Kidney epithelial cell (primary cell): ENCODE measurements at places on chromosomes 12 and 14. TPM values are rescaled to one million over a fixed set of nuclear protein-coding genes. Genes with fewer than 3 reads are reported as not detected.

Gene CISTR
- total RNA-seq = not detected in 2 replicates

- no peak for DNase-seq
Observed at GRCh38 chr12:2138871-2139308, 86.1 kb downstream of the CACNA1C start.

Gene WSCD2
- total RNA-seq = 0.04 TPM in 1 of 2 replicates, not detected in the other

GRCh38 chr12:109714141-109714912 lies 702 bp downstream of the FAM222A start:
- no peak for DNase-seq

Gene GARIN6
- not detected in 2 replicates for total RNA-seq

Gene C3AR1
- total RNA-seq = 0.04 and 0.41 TPM in 2 replicates

Gene CCDC92
- total RNA-seq = 30.8 and 43.0 TPM in 2 replicates

Gene SERPINA1
- total RNA-seq = 18.1 and 23.2 TPM in 2 replicates

Gene FOXJ2
- total RNA-seq = 14.8 and 15.3 TPM in 2 replicates

Gene C12orf50
- not detected in 2 replicates for total RNA-seq

Gene GLI1
- total RNA-seq = 1.6 TPM in 2 replicates

Gene SYT10
- not detected in 2 replicates for total RNA-seq

DNA sequence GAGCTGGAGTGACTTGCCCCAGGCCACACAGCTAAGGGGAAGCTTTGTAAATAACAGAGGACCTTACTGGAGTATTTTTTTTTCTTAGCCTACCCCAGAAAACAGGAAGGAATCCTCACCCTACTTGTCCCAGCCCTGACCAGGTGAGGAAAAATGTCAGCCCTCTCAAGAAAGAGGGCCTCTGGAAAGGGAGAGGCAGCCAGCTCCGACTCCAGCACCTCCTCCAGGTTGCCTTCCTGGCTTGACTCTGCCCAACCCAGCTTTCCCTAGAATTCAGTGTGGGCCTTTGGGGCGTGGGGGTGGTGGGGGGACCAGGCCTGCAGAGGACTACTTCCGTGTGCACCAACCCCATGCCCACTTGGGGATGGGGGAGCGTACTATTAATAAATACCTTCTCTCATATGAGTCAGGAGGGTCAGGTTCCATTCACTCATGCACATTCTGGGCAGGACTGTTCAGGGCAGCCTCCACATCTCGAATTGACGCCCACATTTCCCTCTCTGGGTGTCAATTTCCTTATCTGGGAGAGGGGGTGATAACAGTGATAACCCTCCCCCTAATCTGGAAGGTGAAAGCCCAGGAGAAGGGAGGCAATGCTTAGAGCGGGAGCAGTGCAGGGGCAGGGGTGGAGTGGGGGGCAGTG lies 5.2 kb downstream of the RHOF start:
- DNase-seq = no peak

DNA sequence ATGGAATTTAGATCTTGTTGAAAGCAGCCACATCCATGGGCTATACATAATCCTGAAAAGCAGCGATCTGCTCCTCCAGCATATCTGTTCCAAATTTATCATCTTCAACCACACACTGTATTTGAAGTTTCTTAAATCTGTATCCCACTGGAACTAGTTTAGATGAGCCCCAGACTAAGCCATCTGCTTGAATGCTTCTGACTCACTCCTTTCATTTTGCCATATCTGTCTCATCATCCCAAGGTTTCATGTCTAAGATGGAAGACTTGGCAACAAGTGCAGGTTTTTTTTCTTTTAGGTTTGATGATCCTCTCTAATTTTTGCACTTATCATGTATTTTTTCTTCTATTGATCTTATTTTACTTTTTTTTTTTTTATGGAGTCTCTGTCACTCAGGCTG lies 54.4 kb upstream of the TMEM263 start:
- DNase-seq = no peak

GRCh38 chr14:37143475-37143874 lies 28.9 kb downstream of the SLC25A21 start:
- no peak for DNase-seq

Gene MORN3
- 0.89 and 1.3 TPM in 2 replicates for total RNA-seq

DNA sequence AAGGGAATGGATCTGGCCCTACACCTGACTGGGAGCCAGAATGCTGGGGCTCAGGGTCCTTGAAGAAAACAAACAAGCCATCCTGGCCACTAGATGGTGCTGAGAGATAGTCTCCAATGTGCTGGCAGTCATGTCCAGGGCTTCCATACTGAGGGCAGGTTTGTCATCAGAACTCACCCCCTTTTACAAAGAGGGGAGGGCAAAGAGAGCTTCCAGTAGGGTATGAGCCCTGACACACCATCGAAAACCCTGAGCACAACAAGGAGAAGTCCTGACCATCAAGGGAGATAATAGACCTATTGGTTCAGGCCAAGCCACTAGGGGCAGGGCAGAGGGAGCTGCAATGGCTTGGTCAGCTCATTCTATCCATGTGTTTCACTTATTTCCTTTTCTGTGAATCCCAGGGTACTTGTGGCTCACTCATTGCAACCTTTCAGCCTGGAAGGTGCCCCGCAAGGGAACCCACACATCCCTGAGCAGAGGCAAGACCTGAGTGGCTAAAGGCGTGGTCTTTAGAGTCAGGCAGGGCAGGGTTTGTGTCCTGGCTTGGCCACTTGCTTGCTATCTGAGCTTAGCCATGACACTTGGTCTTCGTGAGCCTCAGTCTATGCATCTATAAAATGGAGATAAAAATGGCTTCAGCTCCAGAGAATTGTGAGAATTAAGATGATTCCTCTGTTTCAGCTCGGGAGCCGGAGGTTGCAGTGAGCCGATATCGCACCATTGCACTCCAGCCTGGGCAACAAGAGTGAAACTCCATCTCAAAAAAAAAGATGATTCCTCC lies 6.2 kb upstream of the PLEKHH1 start:
- DNase-seq = no peak

- DNase-seq = no peak
Observed at GRCh38 chr12:69578283-69578682, 7.0 kb upstream of the CCT2 start.

- no peak for DNase-seq
Observed at GRCh38 chr14:91420686-91421085, 3.1 kb upstream of the CCDC88C start.

DNA sequence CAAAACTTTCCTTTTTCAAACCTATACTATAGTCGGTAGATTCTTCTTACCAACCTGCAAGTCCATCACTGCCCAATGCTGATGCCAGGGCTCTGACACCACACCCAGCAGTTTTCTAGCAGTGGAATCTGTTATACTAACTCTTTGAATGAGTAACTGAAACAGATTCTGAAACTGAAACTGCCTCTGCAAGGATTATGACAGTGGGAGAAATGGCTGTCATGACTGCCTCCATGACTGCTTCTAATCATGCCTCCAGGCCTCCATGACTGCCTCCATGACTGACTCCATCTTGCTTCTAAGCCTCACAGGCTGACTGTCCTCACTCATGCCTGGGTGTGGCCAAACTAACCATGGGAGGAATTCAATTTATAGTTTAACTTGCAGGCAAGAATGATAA lies 29.4 kb upstream of the OXA1L start:
- DNase-seq = no peak

Gene SRRM4
- 0.27 and 0.42 TPM in 2 replicates for total RNA-seq

GRCh38 chr14:23561873-23562821 lies 5.4 kb downstream of the AP1G2 start:
- DNase-seq = no peak

Gene PRB2
- total RNA-seq = not detected in 2 replicates

- DNase-seq = no peak
Observed at GRCh38 chr12:19615384-19615725, 176.1 kb downstream of the AEBP2 start.

DNA sequence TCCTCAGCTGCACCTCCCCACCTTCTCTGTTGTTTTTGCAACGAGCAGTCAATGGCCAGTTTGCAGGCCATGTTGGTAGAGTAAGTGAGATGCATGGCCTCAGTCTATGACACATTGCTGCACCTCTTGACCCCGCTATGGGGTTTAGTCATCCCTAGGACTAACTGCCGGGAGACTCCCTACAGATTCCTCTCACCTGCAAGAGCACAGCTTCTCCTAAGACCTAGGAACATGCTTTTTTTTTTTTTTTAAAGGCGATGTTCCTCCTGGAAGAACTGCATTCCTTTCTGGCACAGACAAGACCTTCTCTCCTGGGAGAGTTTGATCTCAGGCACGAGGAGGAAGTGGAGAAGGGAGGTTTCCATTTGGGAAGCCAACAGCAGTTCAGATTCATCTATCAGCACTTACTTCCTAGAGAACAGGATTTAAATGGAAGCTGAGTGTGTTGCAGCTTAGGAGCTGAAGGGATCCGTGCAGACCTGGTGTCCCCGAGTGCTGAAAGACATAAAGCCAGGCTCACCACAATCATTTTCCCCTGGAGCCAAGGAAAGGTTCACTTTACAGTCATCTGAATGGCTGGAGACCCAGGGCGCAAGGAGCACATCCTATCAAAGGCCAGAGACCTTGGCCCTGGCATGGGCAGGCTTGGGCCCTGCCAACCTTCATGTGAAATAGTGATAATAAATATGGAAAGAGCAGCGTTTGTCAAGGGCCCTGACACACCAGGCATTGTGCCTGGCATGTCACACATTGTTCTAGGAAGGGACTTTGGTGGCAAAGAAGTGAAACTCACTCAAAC lies 104.1 kb downstream of the LGMN start:
- peak; percentile 60 for DNase-seq

- DNase-seq = no peak
Observed at GRCh38 chr12:101216810-101217209, 6.8 kb upstream of the SLC5A8 start.

DNA sequence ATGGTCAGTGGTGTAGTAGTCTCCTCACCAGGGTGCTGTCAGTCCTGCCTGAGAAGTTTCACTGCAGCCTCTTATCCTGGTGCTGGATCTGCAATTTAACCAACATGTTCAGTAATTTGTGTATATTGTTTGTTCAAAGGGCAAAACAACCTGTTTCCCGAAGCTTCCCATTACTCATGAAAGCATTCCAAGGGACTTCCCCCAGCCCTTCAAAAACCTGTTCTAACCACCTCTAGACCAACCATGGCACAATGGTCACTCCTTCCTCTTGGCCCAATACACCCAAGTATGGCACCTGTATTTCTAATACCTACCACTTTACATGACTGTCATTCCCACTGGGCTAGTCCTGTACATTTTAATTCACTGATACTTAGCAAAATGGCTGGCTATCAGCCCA lies 12.1 kb downstream of the CKAP4 start:
- DNase-seq = no peak
